ENCODE measurements at places on chromosomes 6 and 20.
A peak's percentile ranks its signal among the peaks of the same experiment; 100 is the strongest.

- peak; percentile 28 for DNase-seq
Measured at GRCh38 chr6:12232339-12232738, 57.8 kb upstream of the EDN1 start.

GRCh38 chr6:11201772-11202512 lies 30.5 kb downstream of the NEDD9 start:
- no peak for DNase-seq

DNA sequence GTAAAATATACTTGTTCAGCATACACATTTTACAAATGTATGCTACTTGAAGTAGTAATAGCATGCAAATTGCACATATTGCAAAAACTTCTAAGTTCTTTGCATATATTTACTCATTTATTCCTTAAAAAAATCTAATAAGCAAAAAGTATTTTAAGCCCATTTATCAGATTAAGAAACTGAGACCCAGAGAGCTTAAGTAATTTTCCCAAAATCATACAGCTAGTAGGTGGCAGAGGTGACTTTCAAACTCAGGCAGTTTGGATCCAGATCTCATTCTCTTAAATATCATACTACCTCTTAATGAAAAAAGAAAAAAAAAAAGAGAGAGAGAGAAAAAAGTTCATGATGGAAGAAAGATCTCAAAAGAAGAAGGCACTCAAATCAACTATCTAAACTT lies 157.9 kb downstream of the RPS12 start:
- DNase-seq = no peak

- DNase-seq = peak; percentile 49
Measured at GRCh38 chr6:52546678-52547077, 30.2 kb downstream of the TRAM2 start.

GRCh38 chr6:144588697-144589325 lies 303.7 kb downstream of the UTRN start:
- no peak for DNase-seq

GRCh38 chr20:57065646-57066045 lies 200.8 kb downstream of the BMP7 start:
- no peak for DNase-seq

GRCh38 chr6:102582569-102582968 lies 1189.1 kb downstream of the GRIK2 start:
- DNase-seq = no peak

DNA sequence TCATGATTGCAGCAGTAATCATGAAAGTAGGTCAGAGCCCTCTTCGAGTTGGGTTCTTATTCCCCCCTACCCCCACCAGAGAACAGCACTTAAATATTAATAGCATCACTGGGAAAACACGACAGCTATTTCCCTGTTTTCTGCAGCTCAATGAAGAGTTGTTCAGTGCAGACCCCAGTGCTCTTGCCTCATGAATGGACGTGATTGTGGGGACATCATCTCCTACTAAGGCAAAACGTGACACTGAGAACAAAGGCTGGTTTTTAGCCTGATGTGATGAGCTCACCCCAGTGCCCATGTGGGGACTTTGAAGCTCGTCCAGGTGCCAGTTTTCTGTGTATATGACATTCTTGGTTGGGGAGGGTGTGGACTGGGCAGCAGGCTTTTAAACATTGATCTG lies 105.9 kb downstream of the SLC35F1 start:
- no peak for DNase-seq

DNA sequence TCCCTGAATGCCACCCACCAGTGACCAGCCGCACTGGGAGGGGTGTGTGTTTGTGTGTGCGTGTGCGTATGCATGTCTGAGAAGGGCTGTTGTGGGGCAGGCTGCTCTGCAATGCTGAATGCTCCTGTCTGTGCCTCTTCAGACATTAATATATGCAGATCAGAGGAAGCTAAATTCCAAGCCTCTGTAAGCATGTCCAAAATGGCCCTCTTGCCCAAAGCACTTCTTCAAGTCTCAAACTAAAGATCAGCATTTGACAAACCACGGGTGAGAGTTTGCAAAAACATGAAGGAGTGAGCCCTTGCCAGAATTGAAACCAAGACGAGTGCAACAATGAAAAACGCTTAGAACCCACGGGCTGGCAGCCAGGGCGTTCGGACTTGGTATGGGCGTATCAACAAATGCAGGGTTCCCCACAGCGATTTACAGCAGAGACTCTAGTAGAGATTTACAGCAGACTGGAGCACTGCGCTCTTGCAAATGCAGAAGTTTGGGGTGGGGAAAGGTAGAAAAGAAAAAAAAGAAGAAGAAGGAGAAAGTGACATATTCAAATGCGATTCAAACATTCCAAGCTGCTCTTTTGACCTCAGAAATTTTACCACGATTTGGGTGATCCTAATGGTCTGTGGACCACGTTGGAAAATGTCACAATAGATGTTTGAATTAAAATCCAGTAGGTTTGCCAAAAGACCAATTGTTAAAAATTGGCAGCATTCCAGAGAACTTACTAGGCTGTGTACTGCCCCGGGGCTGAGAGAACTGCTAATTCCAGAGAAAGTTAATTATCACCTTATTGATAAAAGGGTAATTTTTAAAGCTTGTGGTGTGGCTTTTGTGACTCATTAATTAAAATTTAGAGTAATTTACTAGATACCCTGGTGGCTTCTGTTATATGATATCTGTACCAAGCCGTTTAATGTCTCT lies 3.5 kb downstream of the SCML4 start:
- peak; percentile 63 for DNase-seq

GRCh38 chr20:23637282-23638221 lies at the start of gene CST3:
TSS of gene CST3 (minus strand) at chr20:23637955. CDS start at chr20:23637862, 93 bp downstream.
- peak; percentile 73 for DNase-seq

GRCh38 chr6:40588480-40588879 lies 1.3 kb upstream of the LRFN2 start:
- no peak for DNase-seq

GRCh38 chr20:34171640-34172039 lies 59.6 kb upstream of the EIF2S2 start:
- no peak for DNase-seq

Measured in RPMI8226 (cell line).